ENCODE measurements at places on chromosomes 5 and 9.

DNA sequence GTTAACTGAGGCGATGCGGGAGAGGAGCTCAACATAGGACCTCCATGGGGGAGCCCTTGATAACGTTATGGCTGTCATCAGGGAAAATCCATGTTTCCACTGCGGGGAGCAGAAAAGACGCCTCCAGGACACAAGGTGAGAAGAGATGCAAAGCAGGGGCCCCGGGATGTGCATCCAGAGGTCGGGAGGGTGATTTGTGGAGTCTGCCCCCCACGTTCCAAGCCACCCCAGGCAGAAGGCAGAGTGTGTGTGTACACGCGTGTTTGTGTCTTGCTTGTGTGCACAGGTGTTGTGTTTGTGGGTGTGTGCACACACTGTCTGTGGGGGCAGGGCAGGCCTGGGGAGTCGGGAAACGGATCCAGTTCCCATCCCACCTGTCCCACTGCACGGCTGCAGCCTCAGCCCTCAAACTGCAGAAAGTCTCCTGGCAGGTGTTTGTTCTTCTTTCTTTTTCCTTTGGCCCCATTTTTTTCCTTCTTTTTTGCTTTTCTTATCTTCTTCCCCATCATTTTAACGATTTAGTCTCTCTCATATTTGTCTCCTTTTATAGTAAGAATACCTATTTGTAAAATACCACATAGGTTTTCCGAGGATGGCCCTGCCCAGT lies 17.4 kb upstream of the PLEKHG4B start:
- no peak for DNase-seq

DNA sequence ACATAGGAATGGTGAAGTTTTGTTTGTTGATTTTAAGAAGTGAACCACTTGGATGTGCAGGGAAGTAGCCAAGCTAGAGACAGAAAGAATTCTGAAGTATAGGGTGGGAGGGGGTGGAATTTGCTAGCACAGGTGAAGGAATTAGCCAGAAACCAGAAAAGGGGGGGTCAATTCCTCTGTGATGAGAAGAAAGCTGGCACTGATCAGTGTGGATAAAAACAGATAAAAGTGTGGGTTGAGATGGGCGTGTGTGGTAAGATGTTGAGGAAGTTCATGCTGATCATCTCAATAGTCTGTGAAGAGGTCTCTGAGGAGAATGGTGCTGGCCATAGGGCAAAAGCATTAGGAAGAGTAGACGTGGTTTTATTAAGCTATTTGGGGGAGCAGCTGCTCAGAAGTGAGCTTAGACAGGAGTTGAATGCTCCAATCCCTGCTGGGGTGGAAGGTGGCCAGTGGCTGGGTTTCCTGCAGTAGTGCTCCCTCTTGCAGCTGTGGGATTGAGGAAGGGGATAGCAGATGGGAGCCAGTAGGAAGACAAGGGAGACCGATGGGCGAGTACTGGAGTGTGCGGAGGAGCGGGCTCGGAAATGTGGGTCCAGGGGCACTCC lies 88.7 kb upstream of the ELL2 start:
- DNase-seq, result no peak

- DNase-seq, result no peak
These were observed 34.3 kb upstream of the CRB2 start for GRCh38 chr9:123321616-123322272.

DNA sequence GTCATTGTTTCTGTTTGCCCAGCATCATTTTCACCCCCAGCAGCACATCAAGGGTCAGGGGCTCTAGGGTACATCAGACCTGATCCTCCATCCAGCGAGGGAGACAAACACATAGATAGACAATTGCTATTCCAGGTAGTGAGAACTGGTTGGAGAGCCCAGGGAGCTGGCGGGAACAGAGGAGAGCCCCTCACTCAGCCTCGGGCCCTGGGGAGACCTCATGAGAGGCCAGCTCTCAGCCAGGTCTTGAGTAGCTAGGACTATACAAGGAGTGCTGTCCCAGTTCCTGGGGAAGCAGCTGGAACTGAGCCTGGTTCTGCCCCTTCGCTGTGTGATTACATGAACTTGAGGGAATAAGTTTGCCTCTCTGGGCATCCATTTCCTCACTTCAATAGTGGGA lies 80.3 kb downstream of the HRH2 start:
- DNase-seq, result no peak

GRCh38 chr5:17333755-17334154 lies 116.3 kb downstream of the BASP1 start:
- no peak for DNase-seq

GRCh38 chr9:18718393-18718792 lies 244.4 kb downstream of the ADAMTSL1 start:
- no peak for DNase-seq

DNA sequence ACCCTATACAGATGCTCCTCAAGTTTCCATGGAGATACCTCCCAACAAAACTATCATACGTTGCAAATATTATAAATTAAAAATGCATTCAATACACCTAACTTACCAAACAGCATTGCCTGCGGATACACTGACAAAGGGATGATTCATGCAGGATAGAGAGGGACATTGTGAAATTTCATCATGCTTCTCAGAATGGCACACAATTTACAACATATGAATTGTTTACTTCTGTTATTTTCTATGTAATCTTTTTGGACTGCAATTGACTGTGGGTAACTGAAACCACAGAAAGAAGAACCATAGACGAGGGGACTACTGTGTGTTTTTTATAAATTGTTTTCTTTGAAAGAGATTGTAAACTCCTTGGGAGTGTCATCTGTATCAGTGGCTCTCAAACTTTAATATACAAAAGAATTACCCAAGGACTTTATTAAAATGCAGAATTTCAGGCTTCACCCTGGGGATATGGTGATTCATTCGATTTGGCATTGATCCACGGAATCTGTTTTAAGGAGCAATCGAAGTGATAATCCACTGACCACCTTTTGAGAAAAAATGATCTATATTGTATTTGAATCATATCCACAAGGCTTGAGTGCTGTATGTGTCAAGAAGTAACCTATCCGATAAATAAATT lies 146.4 kb downstream of the SGCD start:
- DNase-seq, result no peak

- DNase-seq, result no peak
These were observed 323.3 kb downstream of the ASTN2 start for GRCh38 chr9:117091529-117091928.

- DNase-seq, result no peak
These were observed 23.5 kb downstream of the AFAP1L1 start for GRCh38 chr5:149294872-149295829.
